Hematopoietic multipotent progenitor cell treated with erythropoietin and hydrocortisone succinate and interleukin-3 and kit ligand, for 17 days (in vitro differentiated cells): ENCODE measurements at places on chromosomes 6 and 20.

DNA sequence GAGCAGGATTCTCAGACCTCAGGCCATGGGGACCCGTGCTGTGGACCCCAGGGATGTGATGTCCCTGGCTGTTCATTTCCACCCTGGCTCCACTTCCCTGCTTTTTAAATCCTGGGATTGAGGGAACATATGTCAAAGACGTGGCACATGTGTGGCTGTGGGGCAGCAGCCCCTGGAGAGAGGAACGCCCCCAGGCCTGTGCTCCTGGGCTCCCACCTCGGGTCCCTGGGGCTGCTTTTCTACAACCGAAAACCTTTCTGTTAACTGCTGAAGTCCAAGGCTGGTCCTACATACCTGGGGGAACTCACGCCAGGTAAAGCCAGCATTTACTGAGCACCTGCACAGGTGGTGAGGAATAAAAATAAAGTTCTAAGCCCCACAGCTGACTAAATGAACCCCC, 102.3 kb upstream of the FRMD1 start:
- no peak for DNase-seq

GRCh38 chr20:38249536-38250310, 10.8 kb downstream of the KIAA1755 start:
- DNase-seq = no peak

GRCh38 chr6:155228546-155229166, 35.2 kb upstream of the CLDN20 start:
- no peak for DNase-seq

GRCh38 chr6:105628156-105628860, 225.4 kb upstream of the PREP start:
- DNase-seq = no peak
